ENCODE measurements at places on chromosomes 5 and 9. TPM values are rescaled to one million over a fixed set of nuclear protein-coding genes. Genes with fewer than 3 reads are reported as not detected.

GRCh38 chr5:128199104-128199503, 115.5 kb downstream of the SLC12A2 start:
- DNase-seq, result no peak

GRCh38 chr9:14080959-14081542, 232.9 kb downstream of the NFIB start:
- no peak for DNase-seq

- DNase-seq, result peak; percentile 91
Measured at GRCh38 chr5:148912714-148913398, 86.4 kb downstream of the ADRB2 start.

NTNG2 gene
- total RNA-seq, result 1.3 TPM

- DNase-seq, result no peak
Measured at GRCh38 chr5:32791536-32792243, 80.6 kb downstream of the NPR3 start.

DNA sequence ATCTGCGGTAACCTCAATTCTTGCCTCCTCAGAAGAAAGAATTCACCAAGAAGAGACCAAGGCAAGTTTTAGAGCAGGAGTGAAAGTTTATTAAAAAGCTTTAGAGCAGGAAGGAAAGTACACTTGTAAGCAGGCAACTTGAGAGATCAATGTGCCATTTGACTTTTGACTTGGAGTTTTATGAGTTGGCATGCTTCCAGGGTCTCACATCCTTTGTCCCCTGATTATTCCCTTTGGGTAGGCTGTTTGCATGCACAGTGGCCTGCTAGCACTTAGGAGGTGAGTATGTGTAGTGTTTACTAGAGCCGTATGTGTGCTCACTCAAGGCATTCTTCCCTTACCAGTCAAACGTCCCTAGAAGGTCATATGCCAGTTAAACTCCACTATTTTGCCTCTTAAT, 111.0 kb upstream of the RAI14 start:
- DNase-seq, result no peak

GRCh38 chr9:98883276-98883675, 60.4 kb upstream of the COL15A1 start:
- no peak for DNase-seq

GRCh38 chr5:148186248-148187003, 16.4 kb upstream of the SPINK6 start:
- no peak for DNase-seq

DNA sequence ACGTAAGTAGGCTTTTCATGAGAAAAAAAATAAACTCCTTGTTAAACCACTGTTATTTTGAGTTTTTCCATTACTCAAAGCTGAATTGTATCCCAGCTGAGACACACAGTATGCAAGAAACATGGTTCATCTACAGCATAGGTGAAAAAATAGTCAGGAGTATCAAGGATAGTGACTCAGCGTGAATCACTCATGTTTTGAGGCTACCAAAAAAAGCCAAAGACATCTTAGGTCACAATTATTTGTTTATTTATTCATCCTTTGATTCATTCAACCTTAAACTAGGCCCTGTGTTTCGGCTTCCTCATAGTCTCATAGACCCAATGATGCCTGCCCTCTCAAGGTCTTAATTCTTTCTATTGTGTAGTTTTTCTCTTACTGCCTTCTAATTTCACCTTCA, 32.9 kb upstream of the STX17 start:
- DNase-seq, result no peak

WDR5 gene
- 30.4 TPM for total RNA-seq

- DNase-seq, result peak; percentile 86
Measured at GRCh38 chr5:136212252-136212721, 19.3 kb upstream of the SMIM32 start.
